ENCODE measurements at places on chromosomes 4 and X.

- no peak for DNase-seq
Observed at GRCh38 chr4:99827857-99828256, 11.2 kb downstream of the DAPP1 start.

DNA sequence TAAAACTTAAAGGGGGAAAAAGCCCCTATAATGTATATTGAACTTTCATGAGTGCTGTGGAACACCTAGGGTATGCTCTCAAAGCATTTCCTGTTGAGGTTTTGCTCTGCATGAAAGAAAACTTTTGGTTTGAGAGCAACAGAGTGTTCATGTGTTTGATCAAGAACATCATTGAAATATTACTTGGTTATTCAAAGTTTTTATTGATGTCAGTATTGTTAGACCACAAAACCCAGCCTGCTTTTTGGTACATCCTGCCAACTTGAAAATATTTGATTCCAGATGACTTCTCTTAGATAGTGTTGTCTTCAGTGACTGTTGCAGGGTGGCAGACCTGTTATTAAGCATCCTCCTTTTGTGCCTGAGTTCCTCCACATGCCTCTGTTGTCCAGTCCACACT lies 68.0 kb downstream of the N4BP2 start:
- no peak for DNase-seq

- peak; percentile 36 for DNase-seq
Observed at GRCh38 chr4:40662962-40663604, 33.4 kb upstream of the RBM47 start.

GRCh38 chr4:52628543-52628942 lies 30.6 kb downstream of the USP46 start:
- DNase-seq = no peak

- DNase-seq = no peak
Observed at GRCh38 chr4:36310793-36311192, 29.4 kb downstream of the DTHD1 start.

- DNase-seq = no peak
Observed at GRCh38 chrX:103529550-103529949, 10.3 kb upstream of the RAB40A start.

GRCh38 chr4:24778464-24779225 lies 16.7 kb upstream of the SOD3 start:
- no peak for DNase-seq

GRCh38 chrX:45138525-45138924 lies 62.2 kb downstream of the DIPK2B start:
- no peak for DNase-seq

DNA sequence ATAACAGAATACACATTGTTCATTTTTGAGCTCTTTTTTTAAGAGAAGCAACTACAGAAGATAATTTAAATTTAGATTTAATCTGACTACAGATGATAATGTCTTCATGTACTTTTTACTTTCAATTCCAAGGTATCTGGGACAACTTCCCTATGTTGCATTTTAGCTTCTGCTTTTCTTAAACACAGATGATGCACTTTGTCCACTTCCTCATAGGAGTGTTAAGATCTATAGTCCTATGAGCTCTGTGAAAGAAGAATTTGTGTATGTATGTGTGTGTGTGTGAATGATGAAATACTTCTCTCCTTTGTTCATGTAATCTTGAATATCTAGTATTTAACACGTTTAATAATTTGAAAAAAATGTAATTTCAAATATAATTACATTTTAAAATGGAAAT lies 5.3 kb upstream of the FHIP1A start:
- no peak for DNase-seq

DNA sequence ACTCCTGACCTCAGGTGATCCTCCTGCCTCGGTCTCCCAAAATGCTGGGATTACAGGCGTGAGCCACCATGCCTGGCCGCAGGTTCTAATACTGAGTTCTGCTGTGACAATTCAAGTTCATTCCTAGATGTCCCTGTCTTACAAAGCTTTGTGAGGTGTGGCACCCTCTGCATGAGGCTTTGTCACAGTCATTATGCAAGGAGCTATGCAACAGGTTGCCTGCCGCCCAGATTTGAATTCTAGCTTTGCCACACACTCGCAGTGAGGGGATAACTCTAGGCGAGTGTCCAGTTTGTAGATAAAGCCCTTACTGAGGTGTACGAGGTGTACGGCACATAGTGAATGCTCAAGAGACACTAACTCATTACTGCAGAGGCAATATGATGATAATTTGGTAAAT lies 3.5 kb downstream of the CCDC110 start:
- no peak for DNase-seq

DNA sequence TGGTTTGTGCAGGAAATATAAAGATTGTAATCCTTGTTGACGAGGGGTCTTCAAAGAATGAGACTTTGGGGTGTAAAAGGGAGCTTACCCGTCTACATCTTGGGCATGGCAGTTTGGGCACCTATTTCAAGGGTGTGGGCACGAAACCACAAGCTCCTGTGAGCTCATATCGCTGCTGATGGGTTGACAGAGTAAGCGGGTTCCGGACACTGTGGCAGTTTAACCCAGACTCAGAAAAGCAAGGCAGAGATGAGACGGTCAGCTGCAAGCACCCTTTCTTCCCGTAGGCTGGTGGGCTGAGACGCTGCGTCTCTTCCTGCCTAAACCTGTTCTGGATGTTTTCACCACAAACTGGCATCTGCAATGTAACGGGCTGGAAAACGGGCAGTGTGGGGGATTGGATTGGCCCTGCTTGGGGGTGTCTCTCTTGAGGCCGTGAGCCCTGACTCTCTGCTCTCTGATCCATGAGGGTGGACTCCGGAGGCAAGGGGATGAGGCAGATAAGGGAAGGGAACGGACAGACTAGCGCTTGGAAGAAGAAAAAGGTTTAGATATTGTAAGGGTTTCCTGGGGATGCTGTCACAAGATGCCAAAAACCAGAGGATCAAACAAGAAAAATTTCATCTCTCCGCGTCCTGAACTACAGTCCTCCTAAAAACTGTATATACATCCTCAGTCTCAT lies 237.5 kb downstream of the SHOX start:
- DNase-seq = no peak

GRCh38 chrX:75625232-75625631 lies 102.4 kb upstream of the ZDHHC15 start:
- no peak for DNase-seq

- no peak for DNase-seq
Observed at GRCh38 chrX:44744799-44745198, 99.0 kb upstream of the DUSP21 start.

GRCh38 chrX:67044029-67044653 lies 405.3 kb upstream of the EDA2R start:
- no peak for DNase-seq

GRCh38 chr4:35900286-35901243 lies 343.7 kb downstream of the ARAP2 start:
- no peak for DNase-seq

DNA sequence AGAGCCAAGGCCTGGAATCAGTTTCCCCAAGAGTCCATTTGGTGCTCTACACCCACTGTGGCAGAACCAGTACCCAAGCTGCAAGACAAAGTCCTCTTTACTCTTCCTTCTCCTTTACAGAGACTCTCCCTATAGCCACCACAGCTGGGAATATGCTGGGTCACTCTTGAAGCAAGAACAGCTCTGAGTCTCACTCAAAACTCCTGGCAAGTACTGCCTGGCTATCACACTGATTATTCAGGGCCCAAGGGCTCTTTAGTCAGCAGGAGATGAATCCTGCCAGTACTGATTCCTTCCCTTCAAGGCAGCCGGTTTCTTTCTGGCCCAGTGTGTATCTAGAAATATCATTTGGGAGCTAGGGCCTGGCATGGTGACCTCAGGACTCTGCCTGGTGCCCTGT lies 130.9 kb downstream of the AR start:
- DNase-seq = no peak

- no peak for DNase-seq
Observed at GRCh38 chrX:111447298-111447697, 35.3 kb upstream of the DCX start.

DNA sequence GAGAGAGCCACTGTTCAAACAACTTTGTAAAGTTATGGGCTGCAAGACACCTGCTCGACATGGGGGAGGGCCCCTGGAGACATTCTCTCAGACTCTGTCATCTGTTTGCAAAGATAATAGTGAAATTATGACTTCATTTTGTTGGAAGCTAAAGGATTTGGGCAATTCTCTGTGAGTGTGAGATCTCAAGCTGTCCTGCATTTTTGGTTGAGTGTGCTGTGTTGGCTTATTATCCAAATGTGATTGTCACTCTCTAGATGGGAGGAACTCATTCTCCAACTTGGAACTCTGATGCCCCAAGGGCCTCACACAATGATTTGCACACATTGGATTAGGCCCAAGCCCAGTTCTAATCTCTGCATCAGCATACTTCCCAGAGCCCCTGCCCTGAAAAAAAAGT lies 63.7 kb downstream of the STK32B start:
- no peak for DNase-seq

GRCh38 chr4:99817309-99817890 lies 773 bp downstream of the DAPP1 start:
- no peak for DNase-seq

DNA sequence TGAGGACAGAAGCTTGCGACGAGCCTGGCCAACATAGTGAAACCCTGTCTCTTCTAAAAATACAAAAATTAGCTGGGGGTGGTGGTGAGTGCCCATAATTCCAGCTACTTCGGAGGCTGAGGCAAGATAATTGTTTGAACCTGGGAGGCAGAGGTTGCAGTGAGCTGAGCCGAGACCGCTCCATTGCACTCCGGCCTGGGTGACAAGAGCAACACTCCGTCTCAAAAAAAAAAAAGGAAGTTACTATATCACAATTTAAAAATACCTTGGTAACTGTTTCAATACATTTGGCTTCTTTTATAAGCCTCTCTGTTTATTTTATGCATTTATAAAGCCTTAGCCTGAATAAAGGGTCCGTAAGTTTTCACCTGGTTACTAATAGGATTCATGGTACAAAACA lies 46.6 kb upstream of the CHRNA9 start:
- no peak for DNase-seq

GRCh38 chr4:186693159-186693815 lies 30.4 kb downstream of the FAT1 start:
- no peak for DNase-seq

- no peak for DNase-seq
Observed at GRCh38 chr4:13302876-13303275, 181.3 kb downstream of the RAB28 start.

GRCh38 chrX:130080791-130081367 lies 29.4 kb downstream of the ELF4 start:
- no peak for DNase-seq

GRCh38 chr4:30396772-30397475 lies 323.2 kb upstream of the PCDH7 start:
- DNase-seq = no peak

Measured in stimulated activated CD4-positive, alpha-beta T cell treated with anti-CD3 and anti-CD28 coated beads, TNF-alpha, amount 100 ng/mL, for 48 hours (primary cell).